Stimulated activated CD8-positive, alpha-beta memory T cell treated with anti-CD3 and anti-CD28 coated beads, Interleukin-15, amount 100 ng/mL, for 4 hours (primary cell): ENCODE measurements at places on chromosomes 5 and 9.

GRCh38 chr9:113953531-113953930 lies 77.4 kb downstream of the ZNF618 start:
- DNase-seq = no peak

DNA sequence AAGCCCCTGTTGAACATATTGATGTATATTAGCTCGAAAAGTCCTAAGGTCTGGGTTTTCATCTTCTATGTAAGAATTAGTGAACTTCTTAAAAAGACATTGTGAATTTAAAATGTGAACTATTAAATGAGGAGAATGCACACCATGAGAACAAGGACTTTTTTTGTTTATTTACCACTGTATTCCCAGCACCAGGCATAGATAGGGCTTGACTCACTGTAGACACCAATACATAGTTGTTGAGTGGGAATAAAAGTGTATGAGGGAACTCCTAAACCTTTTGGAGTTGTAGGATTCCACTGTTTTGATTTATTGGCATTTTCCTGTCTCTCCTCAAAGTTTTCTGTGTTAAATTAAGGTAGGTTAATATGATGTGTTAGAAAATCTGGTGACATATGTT lies 40.3 kb downstream of the NNT start:
- no peak for DNase-seq

DNA sequence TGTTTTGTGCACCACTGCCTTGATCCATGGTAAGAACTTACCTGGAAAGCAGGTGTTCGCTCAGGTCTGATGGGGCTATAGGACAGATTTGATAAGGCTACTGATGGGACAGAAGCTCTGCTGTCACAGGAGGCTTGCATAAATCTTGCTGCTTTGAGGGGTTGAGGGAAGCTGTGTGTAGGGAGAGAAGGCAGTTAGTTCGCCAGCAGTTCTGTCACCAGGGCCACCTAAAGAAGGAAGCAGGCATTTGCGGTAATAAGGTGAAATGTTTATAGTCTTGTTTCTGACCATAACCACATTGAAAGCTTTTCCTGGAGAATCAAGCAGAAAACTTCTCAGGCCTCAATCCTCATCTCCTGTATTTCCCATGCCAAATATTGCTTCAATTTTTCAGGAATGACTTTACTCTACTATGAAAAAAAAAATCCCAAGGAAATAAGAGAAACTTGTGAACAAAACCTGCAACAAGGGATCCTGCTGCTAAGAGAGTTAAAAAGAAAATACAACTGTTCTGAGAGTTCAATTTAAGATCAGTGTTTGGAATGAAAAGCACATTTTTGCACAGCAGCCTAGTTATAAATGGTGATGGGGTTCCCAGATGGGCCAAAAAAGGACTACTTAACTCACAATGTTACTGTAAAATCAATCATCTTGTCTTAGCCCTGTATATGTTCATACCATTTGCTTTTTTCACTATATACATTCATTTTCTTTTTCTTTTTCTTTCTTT lies 122.0 kb upstream of the RANBP3L start:
- DNase-seq = no peak

GRCh38 chr5:107389775-107390148 lies 281.0 kb downstream of the EFNA5 start:
- DNase-seq = no peak

DNA sequence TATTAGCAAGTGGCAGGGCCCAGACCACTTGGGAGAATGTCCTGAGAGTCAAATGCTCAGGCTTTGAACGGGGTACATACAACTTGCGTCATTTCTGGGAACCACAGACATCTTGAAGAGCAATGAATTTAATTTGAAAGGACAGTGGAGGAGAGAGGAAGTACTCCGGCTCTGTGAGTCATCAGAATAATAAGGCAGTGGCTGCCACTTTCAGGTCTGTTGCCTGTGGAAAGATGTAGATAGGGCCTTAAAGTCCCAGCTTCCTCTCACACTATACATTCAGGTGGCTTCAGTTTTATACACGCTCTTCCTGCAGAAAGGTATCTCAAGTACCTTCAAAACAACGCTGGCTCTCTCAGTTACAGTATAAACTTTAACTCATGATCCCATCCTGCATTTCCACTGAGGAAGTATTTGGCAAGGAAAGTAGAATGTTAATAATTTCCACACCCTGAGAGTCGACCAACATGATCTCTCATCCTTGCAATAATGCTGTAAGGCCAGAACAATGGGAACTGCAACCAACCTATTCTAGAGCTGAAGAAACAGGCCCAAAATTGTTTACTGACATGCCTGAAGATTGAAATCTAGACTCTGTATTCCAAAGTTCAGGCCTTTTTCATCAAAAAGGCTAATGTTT lies 6.8 kb upstream of the PRUNE2 start:
- DNase-seq = no peak

DNA sequence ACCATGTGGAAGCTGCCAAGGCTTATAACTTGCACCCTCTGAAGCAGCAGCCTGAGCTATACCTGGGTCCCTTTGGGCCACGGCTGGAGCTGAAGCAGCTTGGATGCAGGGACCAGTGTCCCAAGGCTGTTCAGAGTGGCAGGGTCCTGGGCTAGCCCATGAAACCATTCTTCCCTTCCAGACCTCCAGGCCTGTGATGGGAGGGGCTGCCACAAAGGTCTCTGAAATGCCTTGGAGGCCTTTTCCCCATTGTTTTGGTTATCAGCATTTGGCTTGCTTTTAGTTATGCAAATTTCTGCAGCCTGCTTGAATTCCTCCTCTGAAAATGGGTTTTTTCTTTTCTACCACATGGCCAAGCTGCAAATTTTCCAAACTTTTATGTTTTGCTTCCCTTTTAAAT lies 433.7 kb upstream of the ACO1 start:
- DNase-seq = no peak

- DNase-seq = no peak
These were observed 238.4 kb downstream of the GOLPH3 start for GRCh38 chr5:31935496-31936369.

GRCh38 chr9:37626708-37627292 lies 24.0 kb upstream of the FRMPD1 start:
- DNase-seq = no peak

GRCh38 chr5:15520856-15521255 lies 20.9 kb downstream of the FBXL7 start:
- no peak for DNase-seq

GRCh38 chr9:87405677-87406542 lies 91.8 kb upstream of the DAPK1 start:
- no peak for DNase-seq

GRCh38 chr5:109805883-109806282 lies 116.2 kb downstream of the MAN2A1 start:
- DNase-seq = no peak

DNA sequence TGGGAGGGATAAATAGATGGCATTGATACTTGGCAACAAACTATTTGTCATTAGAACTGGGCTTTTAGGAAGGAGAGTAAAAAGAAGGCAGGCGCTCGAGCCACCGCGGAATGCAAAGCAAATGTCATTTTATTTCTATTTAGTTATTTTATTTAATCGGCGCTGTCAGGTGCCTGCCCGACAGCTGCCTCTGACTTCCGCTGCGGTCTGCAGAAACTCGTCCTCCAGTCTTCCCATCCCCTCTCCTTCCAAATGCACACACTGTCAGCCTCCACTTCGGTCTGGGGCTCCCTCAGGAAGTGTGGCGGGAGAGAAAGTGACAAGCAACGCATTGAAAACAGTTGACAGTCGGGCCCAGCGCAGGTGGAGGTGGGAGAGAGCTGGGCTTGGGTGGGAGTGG lies 29.3 kb downstream of the ASS1 start:
- no peak for DNase-seq

GRCh38 chr5:171846323-171846722 lies 60.7 kb downstream of the SMIM23 start:
- DNase-seq = no peak
